CD4-positive, alpha-beta T cell treated with Interleukin-17A for 4 hours (primary cell): ENCODE measurements at places on chromosomes 4 and X.

DNA sequence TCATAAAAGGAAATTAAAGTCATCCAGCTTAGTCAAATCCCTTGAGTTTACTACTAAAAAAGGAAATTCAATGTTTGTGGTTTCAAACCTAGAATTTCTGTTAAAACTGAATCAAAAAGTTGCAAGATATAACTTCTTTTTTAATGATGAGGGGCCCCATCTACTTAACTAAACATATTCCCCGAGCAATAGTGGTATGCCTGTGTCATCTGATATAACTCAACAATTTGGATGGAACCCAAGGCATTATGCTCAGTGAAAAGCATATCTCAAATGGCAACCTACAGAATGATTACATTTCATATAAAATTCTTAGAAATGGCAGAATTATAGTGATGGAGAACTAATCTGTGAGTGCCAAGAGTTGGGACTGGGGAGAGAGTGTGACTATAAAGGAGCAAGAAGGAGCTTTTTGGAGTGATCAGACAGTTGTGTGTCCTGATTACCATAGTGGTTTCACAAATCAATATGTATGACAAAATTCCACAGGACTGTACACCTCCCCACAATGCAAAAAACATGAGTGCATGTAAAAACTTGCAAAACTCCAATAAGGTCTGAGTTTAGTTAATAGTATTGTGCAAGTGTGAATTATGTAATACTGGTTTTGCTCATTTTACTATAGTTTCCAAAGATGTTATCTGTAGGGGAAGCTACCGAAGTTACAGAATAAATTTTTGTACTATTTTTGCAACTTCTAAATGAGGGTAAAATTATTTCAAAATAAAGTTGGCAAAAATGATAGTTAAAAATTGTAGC, 323.2 kb downstream of the ARHGAP24 start:
- DNase-seq = no peak

DNA sequence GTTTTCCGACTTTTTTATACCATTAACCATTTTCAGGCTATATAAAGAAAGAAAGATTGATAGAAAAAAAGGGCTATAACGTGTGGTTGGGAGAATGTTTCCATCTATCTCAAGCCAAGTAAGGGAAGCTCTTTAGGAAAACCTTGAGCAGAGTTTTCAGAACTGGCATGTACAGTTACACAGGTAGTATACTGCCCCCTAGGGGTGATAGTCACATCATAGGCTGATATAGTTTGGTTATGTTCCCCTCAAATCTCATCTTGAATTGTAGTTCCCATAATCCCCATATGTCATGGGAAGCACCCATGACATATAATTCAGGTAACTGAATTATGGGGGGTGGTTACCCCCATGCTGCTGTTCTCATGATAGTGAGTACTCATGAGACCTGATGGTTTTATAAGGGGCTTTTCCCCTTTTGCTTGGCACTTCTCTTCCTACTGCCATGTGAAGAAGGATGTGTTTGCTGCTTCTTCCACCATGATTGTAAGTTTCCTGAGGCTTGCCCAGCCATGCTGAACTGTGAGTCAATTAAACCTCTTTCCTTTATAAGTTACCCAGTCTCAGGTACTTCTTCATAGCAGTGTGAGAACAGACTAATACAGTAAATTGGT, 186.8 kb downstream of the TMA16 start:
- DNase-seq = peak; percentile 48

DNA sequence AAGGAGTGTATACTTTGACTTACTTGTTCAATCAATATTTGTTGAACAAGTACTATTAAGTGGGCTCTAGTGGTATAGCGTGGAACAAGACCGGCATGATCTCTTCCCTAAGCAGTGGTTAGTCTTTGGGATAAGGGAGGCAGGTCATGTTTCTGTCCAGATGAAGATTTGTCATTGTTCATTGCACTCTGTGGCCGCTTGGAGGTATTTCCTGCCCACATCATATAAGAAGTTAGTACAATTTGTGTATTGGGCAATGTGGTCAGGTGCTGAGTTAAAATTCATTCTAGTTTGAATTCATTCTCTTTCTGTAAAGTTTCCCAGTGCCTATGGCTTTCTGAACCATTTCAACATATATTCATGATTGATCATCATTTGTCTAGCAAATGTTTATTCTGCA, 101.1 kb upstream of the SHISA3 start:
- DNase-seq = no peak

DNA sequence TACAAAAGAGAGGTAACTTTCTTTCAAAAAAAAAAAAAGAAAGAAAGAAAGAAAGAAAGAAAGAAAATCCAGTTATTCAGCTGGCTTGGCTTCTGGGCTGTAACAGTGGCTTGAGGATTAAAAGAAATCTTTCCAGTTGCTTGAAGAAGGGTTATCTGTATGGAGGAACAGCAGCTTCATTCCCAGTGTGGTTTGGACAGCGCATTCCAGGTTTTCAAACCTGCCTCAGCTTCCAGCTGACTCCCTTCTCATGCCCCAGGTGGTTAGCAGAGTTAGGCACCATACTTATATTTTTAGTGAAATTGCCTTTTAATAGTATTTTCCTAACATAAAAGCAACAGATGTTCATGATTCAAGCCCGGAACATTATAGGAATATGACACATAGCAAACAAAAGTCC, 48.6 kb downstream of the TMEM164 start:
- DNase-seq = no peak

- no peak for DNase-seq
Observed at GRCh38 chr4:47913330-47913729, 1.1 kb downstream of the NFXL1 start.

- DNase-seq = no peak
Observed at GRCh38 chrX:149274516-149275105, 230.5 kb downstream of the IDS start.
